Stimulated activated CD4-positive, alpha-beta T cell treated with anti-CD3 and anti-CD28 coated beads, Interleukin-1b, Interleukin-23, amount 100 ng/mL, for 4 hours (primary cell): ENCODE measurements at places on chromosomes 5 and 9.

- no peak for DNase-seq
Measured at GRCh38 chr5:13331585-13331984, 612.9 kb downstream of the DNAH5 start.

DNA sequence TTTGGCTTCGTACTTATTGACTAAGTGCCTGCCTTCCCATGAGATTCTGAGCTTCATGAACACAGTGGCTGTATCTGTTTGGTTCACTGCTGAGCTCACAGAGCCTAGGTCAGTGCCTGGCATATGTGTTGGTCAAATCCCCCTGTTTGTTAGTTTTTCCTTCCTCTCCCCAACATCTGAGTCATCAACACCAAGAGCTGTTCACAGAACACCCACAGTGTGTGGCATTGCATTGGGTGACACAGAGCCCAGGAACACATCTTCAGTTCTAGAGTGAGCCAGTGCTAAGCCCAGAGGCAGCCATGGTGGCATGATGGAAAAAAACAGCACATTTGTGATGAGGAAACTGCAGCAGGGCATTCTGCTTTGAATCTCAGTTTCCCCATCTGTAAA is 294.6 kb downstream of the SEC61B start:
- DNase-seq, result no peak

DNA sequence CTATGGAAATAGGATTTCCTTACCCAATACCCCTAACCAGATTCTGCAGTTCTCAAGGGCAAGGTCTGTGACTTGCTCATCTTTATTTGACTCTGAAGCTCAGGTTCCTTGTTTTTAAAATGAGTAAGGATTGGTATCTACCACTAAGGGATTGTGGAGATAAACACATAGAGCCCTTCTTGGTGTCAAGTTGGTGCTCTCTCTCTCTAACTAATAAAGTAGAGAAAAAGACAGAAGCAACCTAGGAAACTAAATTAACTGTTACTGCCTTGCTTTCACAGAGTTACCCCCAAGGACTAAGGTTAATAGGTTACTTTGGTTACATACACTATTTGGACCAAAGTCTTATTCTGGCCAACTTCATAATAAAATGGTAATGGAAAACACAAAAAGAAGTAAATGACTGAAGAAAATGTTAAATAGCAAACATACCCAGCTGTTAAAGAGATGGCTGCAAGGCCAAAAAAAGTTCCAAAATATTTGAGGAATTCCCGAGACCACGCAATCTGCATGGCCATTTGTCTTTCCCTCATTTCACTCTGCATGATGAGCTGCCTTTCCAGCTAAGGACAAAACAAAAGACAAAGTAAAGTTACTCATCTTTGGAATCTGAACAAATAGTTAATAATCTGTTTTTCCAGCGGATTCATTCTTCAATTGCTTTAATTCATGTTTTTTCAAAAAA is 21.8 kb upstream of the RLN1 start:
- DNase-seq, result no peak

DNA sequence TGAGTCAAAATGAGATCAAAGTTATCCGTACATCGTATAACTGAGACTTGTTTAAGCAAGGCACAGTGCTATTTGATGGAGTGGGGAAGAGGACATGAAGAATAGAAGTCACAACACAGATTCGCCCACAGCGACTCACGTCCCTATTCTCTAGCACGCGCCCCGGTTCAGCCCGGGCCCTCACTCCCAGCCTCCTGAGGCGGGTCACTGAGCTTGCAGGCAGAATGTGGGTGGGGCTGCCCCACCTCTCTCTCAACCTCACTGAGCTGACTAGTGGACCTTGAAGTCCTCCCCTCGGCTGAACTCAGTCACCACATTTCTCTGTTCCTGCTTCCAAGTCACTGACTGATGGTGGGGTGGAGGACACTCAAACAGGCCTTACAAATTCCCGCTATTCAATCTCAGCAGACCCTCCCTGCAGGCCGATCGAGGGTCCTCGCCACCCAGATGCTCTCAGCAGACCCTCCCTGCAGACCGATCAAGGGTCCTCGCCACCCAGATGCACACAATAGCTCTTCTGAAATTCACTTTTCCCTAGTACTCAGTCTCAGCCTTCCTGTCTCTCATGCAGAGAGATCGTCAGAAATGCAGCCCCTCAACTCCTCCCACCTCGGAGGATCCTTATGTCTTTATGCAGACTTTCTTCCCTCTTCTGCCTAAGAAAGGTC is 12.9 kb downstream of the GLDC start:
- no peak for DNase-seq

DNA sequence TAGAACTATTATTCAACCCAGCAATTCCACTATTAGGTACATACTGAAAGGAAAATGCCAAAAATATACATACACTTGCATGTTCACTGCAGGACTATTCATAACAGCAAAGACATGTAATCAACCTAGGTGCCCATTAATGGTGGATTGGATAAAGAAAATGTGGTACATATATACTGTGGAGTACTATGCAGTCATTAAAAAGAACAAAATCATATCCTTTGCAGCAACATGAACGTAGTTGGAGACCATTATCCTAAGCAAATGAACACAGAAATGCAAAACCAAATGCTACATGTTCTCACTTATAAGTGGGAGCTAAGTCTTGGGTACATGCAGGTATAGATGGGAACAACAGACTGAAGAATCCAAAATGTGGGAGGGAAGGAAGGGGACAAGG is 67.7 kb downstream of the ELOVL7 start:
- DNase-seq, result no peak

- DNase-seq, result no peak
Measured at GRCh38 chr5:50406877-50407276, 34.2 kb downstream of the EMB start.

- no peak for DNase-seq
Measured at GRCh38 chr5:4977416-4978110, 162.6 kb upstream of the ADAMTS16 start.

- DNase-seq, result no peak
Measured at GRCh38 chr5:36236801-36237200, 4.9 kb downstream of the NADK2 start.

DNA sequence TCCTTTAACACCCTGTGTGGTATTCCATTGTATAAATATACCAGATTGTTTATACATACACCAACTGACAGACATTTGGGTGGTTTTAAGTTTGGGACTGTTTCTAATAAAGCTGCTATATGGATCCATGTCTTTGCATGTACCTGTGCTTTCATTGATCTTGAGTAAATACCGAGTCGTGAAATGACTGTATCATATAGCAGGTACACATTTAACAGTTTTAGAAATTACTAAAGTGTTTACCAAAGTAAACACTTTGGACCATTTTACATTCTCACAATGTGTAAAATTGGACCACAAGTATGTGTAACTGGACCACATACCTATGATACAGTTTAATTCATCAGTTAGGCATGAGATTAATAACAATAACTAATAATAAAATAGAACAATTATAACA is 175.2 kb downstream of the FBXL17 start:
- DNase-seq, result no peak
